HTR-8/SVneo (cell line): ENCODE measurements at places on chromosomes 4 and X.

- no peak for DNase-seq
Measured at GRCh38 chr4:149187726-149188125, 627.9 kb downstream of the IQCM start.

GRCh38 chr4:54226404-54227255 is 2.5 kb upstream of the PDGFRA start:
- no peak for DNase-seq

- DNase-seq, result no peak
Measured at GRCh38 chrX:37958525-37959211, 47.7 kb upstream of the SYTL5 start.

- no peak for DNase-seq
Measured at GRCh38 chr4:91114386-91114785, 987.2 kb downstream of the CCSER1 start.

DNA sequence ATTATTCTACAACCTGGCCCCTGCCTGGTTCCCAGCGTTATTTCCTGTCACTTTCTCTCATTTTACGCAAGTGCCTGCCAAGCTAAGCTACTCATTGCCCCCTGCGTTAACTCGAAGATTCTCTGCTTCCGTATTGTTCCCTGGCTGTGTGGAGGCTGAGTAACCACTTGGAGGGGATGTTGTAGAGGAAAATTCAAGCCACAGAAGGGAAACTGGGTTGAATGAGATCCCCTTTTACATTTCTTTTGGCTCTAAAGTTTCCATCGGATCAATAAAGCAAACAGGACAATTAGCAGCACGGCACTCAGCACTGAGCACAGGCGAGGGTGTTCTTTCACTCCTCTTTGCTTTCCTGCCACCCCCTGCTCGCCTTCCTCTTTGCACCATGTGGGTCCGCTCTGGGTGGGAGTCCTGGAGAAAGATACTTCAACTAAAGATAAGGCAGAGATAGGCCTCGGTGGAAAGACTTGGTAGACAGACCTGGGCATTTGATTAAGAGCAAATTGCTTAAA is 4.2 kb upstream of the TMSB4X start:
- DNase-seq, result no peak

GRCh38 chr4:53191997-53192396 is 173.9 kb downstream of the SCFD2 start:
- DNase-seq, result no peak

- peak; percentile 57 for DNase-seq
Measured at GRCh38 chrX:3638280-3638873, 75.1 kb downstream of the PRKX start.

DNA sequence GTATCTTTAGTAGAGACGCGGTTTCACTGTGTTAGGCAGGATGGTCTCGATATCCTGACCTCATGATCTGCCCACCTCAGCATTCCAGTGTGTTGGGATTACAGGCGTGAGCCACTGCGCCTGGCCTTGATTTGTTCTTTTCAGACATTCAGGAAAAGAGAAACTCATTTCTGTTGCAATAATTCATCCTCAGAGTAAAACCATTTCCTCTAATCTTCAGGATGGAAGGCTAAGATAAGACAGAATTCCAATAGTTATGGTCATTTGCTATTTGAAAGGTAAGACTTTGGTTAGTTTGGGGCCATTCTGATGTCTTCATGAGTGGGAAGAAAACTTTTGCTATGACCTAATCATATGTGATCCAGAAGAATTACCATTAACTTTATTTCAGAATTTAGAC is 83.0 kb downstream of the LRP2BP start:
- DNase-seq, result no peak

DNA sequence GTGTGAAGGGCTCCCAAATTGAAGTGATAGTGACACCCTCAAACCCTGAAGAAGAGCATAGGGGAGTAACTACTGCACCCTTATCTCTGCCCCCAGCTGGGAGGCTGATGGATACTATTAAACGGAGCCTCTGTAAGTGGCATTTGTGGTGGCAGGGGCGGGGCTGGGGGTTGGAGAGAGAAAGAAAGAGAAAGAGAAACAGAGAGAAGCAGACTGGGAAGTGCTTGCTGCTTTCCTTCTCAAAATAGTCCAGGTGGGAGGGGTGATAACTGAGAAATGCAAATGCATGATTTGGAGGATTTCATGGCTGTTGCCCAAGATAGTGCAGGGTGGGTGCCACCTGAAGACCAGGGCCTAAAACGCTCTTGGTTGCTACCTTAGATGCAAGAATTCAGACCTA is 253.5 kb upstream of the GATB start:
- DNase-seq, result no peak

DNA sequence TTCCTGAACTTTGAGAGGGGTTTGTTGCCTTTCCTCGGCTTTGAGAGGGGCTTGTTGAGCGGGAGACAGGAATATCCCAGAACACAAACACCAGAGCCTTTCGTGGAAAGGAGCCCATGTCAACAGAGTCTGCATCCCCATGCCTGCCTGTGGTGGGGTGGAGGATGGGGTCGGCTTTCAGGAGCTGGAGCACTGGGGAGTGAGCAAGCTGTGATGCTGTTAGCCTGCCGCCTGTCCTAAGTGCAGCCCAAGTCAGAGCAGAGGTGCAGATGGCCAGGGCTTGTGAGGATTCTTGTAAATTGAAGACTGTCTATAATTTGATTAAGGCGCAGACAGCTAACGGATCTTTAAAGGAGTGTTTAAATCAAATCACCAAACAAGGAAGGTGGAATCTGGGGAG is 103.3 kb upstream of the ANK2 start:
- DNase-seq, result no peak

- DNase-seq, result no peak
Measured at GRCh38 chrX:40149286-40150175, 51.8 kb upstream of the BCOR start.

GRCh38 chrX:20028588-20028987 is 37.7 kb upstream of the BCLAF3 start:
- DNase-seq, result no peak

- DNase-seq, result no peak
Measured at GRCh38 chr4:100170986-100171385, 19.3 kb downstream of the DDIT4L start.
